ENCODE measurements at places on chromosomes 6 and 20.

GRCh38 chr6:24454452-24454851, 34.9 kb downstream of the GPLD1 start:
- no peak for DNase-seq

DNA sequence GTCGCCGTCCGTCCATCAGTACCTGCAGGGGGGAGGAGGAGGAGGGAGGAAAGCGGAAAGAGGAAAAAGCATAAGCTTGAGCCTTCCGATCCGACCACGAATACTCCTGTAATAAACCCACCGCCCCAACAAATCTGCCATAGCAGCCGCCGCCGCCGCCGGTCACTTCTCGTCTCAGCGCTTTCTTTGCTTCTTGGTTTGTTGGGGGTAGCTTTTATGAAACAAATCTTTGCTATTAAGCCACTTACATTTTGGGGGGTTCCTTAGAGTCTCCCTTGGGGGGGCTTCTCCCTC, 277 bp downstream of the ADGRB3 start:
- DNase-seq = no peak

GRCh38 chr6:1801401-1801800, 191.7 kb downstream of the FOXC1 start:
- no peak for DNase-seq

DNA sequence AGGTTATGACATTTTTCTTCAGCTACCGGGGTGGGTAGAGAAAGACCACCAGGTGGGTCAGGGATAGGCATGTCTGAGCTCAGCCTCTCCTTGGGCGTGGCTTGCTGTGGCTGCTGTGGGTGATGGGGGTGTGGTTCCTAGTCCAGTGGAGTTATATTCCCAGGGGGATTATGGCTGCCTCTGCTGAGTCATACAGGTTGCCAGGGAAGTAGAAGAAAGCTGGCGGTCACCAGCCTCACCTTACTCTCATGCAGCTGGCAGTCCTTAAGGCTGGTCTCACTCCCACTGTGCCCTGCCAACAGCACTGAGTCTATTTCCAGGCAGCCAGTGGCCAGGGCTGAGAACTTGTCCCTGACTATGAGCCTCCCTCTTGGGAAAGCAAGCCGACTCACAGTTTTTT, 130.0 kb downstream of the SCP2D1 start:
- no peak for DNase-seq

DNA sequence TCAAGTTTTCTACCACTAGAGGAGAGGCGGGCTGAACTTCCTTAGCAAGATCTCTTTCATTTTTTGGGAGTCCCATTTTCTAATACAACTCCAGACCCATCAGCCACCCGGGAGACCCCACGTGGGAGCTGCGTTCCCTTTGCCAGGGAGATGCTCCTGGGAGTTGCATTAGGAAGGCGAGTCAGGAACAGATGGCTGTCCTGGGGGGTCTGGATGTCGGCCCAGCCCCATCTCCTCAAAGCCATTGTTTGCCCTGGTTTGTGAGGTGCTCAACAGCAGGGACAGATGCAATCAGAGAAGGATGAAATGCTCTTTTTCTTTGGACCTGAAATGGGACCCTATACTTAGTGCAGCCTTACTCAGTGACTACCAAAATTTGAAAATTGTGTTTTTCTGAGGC, 39.4 kb downstream of the CARMIL1 start:
- DNase-seq = no peak

- no peak for DNase-seq
Observed at GRCh38 chr6:134058622-134059366, 6.4 kb upstream of the SLC2A12 start.

GRCh38 chr6:165081944-165082532, 227.4 kb downstream of the C6orf118 start:
- no peak for DNase-seq

DNA sequence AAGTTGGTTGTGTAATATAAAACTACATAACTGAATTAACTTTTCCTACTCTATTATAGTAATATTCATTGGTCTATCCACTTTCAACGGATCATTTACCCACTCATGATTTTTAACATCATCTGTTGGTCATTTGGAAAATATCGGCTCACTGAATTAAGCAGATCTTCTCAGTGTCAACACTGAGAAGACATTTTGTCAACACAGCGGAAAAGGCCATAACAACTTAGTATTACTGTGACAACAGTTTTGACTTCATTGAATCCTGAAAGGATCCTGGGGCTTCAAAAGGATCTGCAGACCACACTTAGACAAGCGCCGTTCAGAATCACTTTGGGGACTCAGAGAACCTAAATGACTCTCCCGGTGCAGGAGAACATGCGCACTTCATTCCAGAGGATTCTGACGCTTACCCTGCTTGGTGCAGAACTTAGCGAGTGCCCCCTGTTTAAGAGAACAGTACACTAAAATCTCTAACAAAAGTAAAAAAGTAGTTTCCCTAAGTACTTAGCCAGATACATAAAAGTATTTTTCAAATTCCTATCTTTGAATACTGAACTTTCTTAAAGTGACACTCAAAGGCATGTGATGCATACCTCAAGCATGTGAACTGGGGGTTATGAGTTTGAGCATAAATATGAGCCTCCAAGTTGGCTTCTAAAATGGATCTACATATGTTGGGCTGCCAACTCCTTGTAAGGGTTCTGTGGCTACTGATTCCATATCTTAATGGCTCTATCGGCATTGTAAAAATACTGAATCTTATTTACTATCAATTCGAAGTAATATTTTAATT, 4.0 kb downstream of the ZBTB2 start:
- DNase-seq = no peak

GRCh38 chr20:3995749-3996320, 19.5 kb downstream of the RNF24 start:
- no peak for DNase-seq

DNA sequence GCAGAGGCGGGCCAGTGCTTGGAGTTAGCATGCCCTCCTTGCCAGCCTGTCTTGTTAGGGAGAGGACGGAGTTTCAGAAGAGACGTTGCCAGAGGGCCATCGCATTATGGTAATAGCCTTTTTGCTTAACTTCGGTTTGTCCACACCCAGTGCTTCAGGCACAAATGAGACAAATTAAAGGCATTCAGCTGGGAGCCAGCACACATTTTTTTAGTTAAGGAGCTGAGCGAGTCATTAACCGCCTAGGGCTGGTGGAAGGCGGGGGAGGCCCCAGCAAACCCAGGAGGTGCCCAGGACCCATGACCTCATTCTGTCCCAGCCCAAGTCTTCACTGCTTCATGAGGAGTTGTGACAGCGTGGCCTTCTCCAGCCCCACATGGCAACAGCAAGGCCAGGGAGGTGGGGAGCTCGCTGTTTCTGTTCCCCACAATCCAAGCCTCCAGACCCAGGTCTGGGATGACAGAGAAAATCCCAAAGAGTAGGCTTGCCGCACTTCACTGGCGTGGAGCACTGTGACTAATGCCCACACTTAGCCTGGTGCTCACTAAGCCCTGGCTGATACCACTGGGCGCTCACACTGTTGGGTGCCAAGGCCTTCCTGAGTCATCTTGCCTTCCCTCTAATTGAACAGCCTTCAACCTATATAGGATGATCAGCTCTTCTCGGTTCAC, 237.1 kb downstream of the ANKRD60 start:
- DNase-seq = no peak

DNA sequence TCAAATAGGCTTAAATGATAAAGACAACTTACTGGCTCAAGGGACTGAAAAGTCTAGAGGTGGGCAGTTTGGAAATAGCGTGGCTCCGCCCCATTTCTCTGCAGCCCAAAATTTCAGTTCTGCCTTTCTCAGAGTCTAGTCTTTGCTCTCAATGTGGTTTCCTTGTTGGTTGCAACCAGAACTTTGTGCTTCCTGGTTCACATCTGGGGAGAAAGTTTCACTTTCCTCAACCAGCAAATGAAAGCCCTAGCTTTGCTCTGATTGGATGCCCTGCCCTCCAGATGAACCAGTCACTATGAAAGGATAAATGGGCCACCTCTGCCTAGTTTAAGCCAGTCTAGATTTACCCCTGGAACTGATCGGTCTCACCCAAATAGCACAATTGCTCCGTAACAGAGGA, 14.9 kb downstream of the SYCP2L start:
- no peak for DNase-seq

DNA sequence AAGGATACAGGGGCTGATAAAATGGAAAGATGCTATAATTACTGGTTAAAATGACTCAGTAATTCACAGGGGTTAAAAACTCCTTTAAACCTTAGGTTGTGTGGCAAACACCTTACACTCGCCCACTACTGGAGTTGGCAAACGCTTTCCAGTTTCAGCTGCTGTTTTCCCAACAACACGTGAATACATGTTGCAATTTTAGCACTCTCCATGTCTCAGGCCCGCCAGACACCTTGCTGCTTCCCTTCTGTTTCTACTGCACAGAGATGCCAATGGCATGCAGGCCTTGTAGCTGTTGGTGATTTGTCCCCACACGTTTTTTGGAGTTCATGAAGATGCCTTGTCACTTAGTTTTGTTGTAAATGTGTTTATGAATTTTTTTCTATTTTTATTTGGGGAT, 5.3 kb upstream of the TTPAL start:
- DNase-seq = no peak
